Left lung (tissue), 14 donors: ENCODE measurements at places on chromosomes 2 and 18. TPM values are rescaled to one million over a fixed set of nuclear protein-coding genes. Genes with fewer than 3 reads are reported as not detected.

GRCh38 chr2:51410331-51410730, 378.4 kb upstream of the NRXN1 start:
- DNase-seq: no peak
- H3K27ac ChIP-seq: no peak overlapping the region
- no peak overlapping the region for H3K4me3 ChIP-seq

- no peak overlapping the region for H3K4me3 ChIP-seq
- H3K36me3 ChIP-seq: no peaks in the 10 kb centered on the region
- no peaks in the 10 kb centered on the region for H3K4me1 ChIP-seq
These were observed 139.9 kb upstream of the CDH7 start for GRCh38 chr18:65610939-65611338.

GRCh38 chr2:31054842-31055388, 83.3 kb downstream of the GALNT14 start:
- DNase-seq: no peak
- no peaks in the 10 kb centered on the region for H3K36me3 ChIP-seq
- no peaks in the 10 kb centered on the region for H3K4me1 ChIP-seq
- H3K4me3 ChIP-seq: no peak overlapping the region

DNA sequence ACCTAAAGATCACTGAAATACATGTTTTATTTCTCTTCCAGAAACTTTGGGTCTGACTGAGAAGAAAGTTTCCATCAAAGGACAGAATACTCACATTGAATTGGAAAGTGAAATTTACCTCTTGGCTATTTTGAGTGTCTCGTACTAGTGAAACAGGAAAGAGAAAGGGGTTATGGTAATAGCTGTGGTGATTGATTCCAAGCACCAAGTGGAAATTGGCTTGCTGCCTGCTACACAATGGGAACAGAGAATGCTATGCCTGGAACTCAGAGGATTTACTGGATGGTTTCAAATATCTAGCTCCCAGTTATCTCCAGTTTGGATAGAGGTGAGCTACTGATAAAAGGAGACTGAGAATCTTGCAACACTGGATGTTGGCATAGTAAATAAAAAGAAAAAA, 492.8 kb upstream of the FSIP2 start:
- no peak for DNase-seq
- H3K27me3 ChIP-seq: no peaks in the 10 kb centered on the region
- H3K27ac ChIP-seq: no peak overlapping the region
- no peak overlapping the region for H3K4me3 ChIP-seq
- no peaks in the 10 kb centered on the region for H3K36me3 ChIP-seq
- no peaks in the 10 kb centered on the region for H3K4me1 ChIP-seq

DNA sequence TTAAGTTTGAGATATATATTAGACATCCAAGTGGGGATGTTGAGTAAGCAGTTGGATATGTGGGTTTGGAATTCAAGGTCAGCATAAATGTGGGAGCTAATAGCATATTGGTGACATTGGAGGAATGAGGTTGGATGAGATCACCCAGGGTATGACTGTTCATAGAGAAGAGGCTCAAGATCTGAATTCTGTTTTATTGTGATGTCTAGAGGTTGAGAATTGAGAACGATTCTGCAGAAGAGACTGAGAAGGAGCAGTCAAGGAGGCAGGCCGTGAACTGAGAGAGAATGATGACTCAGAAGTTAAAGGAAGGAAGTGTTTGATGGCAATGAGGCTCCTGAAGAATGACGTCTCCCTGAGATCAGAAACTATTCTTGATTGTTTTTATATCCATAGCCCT, 5.9 kb downstream of the SERPINB11 start:
- no peaks in the 10 kb centered on the region for H3K4me1 ChIP-seq
- no peaks in the 10 kb centered on the region for H3K27me3 ChIP-seq
- H3K4me3 ChIP-seq: no peak overlapping the region
- no peaks in the 10 kb centered on the region for H3K36me3 ChIP-seq
- no peak overlapping the region for H3K27ac ChIP-seq
- DNase-seq: no peak

Gene CD28
- total RNA-seq: 1.3 TPM

DNA sequence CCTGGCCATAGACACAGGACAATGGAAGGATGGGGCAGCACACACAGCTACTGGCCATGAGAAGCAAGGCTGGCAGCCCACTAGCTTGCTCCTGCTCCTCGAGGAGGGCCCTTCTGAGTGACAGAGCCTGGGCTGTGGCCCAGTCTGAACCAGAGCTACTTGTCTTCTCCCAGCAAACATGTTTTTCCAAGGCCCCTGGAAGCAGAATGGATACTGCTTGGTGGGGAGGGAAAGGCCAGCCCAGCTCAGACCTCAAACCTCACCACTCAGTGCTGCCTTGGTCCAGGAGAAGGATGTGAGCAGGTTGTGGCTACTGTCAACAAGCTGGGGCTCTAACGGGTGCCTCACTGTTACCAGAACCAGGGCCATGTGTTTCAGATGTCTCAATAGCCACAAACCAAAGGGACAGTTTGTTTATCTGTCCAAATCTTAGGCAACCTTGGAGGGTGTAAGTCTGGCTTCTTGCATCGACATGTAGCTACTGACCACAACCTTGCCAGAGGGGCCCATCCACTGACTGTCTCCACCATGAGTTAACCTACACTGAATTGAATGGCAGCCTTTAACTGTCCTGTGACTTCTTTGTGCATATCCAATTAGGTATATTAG, 98.6 kb downstream of the TGFA start:
- no peak overlapping the region for H3K27ac ChIP-seq
- DNase-seq: no peak
- H3K4me1 ChIP-seq: no peaks in the 10 kb centered on the region
- no peaks in the 10 kb centered on the region for H3K27me3 ChIP-seq

Gene SCN7A
- total RNA-seq: 24.6 TPM

- H3K36me3 ChIP-seq: no peaks in the 10 kb centered on the region
- H3K27me3 ChIP-seq: no peaks in the 10 kb centered on the region
- H3K4me3 ChIP-seq: no peak overlapping the region
- no peak overlapping the region for H3K27ac ChIP-seq
These were observed 26.9 kb upstream of the YWHAQ start for GRCh38 chr2:9657731-9658130.

Gene SIX3
- total RNA-seq: not detected

- H3K27me3 ChIP-seq: no peaks in the 10 kb centered on the region
- no peak for DNase-seq
- H3K4me3 ChIP-seq: no peak overlapping the region
- H3K36me3 ChIP-seq: no peaks in the 10 kb centered on the region
These were observed 127.8 kb downstream of the CCBE1 start for GRCh38 chr18:59569390-59569791.

DNA sequence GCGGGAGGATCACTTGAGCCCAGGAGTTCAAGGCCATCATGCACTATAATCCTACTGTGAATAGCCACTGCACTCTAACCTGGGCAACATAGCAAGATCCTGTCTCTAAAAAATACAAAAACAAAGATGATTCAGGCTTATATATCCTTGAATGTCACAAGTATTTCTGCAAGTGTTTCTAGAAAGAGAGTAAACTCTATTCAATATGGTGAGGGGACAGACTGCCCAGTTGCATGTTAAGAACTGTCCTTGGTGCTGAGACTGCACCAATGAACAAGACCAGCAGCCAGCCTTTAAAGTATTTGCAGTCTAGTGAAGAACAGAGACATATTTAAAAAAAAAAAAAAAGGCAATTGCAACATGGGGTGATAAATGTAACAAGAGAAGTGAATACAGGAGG, 16.4 kb downstream of the MAP3K19 start:
- H3K36me3 ChIP-seq: no peaks in the 10 kb centered on the region
- peak; percentile 56 for DNase-seq
- H3K4me3 ChIP-seq: no peak overlapping the region
- H3K27ac ChIP-seq: no peak overlapping the region

Gene EML6
- total RNA-seq: 0.73 TPM

DNA sequence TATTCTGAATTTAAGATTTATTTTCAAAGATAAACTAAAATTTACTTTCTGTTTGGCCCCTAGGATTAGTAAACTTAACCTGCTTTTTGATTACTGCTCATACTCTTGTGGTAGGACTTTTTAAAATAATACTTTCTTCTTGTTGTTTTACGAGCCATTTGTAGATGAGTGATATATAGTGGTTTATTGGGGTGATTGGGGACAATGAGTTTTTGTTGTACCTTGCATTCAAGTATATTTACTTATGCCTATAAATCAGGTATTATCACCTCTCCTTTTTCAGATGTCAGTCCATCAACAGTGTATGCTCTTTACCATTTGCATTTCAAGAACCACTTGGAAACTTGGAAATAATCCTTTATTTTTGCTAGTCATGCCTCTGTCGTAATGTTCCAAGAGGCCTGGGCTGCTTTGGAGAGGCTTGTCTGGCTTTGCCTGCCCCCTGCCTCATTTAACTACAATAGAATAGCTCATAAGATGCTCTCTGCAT, 131.3 kb downstream of the COMMD1 start:
- DNase-seq: no peak
- H3K36me3 ChIP-seq: no peaks in the 10 kb centered on the region
- H3K4me1 ChIP-seq: peaks cover 16% of the 10 kb centered on the region
- H3K4me3 ChIP-seq: no peak overlapping the region

Gene TLX2
- total RNA-seq: not detected

DNA sequence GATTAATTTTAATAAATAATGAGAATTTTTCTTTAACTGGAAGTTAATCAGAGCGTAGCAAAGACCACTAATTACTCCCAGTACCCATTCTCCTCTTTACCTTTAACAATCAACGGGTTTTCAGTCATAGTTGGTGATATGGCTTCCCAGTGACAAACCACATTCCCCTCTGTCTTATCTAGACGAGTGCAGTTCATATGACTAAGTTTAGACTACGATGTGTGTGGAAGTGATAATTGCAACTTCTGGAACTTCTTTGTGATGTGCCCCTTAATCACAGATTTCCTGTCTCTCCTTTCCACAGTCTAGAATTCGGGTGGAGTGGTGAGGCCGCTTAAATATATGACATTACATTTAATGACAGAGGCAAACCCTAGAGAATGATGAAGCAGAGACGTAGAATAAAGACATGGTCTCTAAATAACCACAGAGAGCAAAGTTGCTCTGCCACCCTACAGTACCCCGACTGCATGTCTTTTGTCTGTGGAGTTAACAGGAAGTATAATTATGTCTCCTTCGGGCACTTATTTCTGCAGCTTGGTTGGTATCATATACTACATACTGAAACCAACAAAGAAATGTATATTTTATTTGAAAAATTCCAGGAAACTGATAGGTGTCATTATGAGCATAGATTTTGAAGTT, 693.3 kb upstream of the CDH7 start:
- H3K4me1 ChIP-seq: no peaks in the 10 kb centered on the region
- no peaks in the 10 kb centered on the region for H3K36me3 ChIP-seq
- no peak overlapping the region for H3K4me3 ChIP-seq
- no peak overlapping the region for H3K27ac ChIP-seq

DNA sequence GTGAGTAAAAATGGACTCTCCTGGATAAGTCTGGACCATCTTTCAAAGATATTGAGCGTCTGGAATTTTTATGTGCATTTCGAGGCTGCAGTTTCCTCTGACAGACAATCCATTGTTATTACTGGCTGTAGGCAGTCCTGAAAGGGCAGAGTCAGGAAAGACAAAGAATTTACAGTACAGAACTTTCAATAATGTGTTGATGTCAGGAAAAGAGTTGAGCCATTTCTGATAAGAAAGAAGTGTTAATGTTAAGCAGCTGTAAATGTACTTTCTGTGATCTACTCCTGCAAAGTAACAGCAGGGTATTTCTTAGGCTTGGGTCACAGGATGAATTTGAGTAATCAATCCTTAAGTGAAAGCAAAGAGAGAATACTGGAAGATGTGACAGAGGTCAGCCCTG, 29.8 kb downstream of the TSPYL6 start:
- H3K27ac ChIP-seq: no peak overlapping the region
- no peak overlapping the region for H3K4me3 ChIP-seq
- no peaks in the 10 kb centered on the region for H3K36me3 ChIP-seq
- no peaks in the 10 kb centered on the region for H3K4me1 ChIP-seq
- no peaks in the 10 kb centered on the region for H3K27me3 ChIP-seq

DNA sequence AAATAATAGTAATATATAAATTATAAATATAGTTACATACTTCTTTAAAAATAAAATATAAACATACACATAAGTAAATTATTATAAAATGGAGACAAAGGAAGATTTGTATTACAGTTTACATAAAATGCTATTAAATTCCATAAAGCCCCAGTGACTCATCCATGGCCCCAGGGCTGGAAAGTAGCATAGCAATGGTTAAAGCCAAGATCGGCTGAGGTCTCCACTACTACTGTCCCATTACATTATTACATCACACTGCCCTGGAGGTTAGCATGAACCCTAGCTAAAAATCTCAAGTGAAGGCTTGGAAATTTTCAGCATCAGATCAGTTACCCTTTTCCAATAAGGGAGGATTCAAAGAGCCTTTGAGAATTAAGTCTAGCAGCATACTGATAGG, 936.2 kb downstream of the DSC3 start:
- no peak overlapping the region for H3K4me3 ChIP-seq
- no peak for DNase-seq
- H3K27ac ChIP-seq: no peak overlapping the region
- no peaks in the 10 kb centered on the region for H3K4me1 ChIP-seq
- H3K36me3 ChIP-seq: no peaks in the 10 kb centered on the region

Gene LOXL3
- 10.8 TPM for total RNA-seq

GRCh38 chr2:139055202-139055601, 275.0 kb upstream of the NXPH2 start:
- H3K27me3 ChIP-seq: no peaks in the 10 kb centered on the region
- H3K36me3 ChIP-seq: no peaks in the 10 kb centered on the region
- H3K4me3 ChIP-seq: no peak overlapping the region
- no peak for DNase-seq

- no peaks in the 10 kb centered on the region for H3K27me3 ChIP-seq
- peaks cover 5% of the 10 kb centered on the region for H3K4me1 ChIP-seq
- H3K36me3 ChIP-seq: no peaks in the 10 kb centered on the region
- H3K27ac ChIP-seq: no peak overlapping the region
These were observed 17.0 kb downstream of the TMEM177 start for GRCh38 chr2:119696005-119696404.

DNA sequence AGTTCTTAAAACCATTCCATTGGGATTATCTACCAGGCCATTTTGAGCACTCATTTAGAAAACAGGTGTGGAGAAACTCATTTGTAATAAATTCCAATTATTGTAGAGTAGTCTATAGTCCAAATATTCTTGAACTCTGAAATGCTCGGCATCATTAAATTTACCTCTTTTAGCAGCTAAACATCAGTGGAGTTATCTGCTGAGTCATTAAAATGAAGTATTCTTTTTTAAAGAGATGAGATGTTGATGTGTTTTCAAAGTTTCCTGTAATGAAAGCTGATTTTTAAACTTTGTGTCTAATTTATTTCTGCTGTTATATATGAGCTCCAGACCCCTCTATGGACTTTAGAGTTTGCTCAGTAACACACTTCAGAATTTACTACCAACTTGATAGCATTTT, 1635.2 kb downstream of the SUCLG1 start:
- H3K27me3 ChIP-seq: no peaks in the 10 kb centered on the region
- H3K4me1 ChIP-seq: no peaks in the 10 kb centered on the region
- H3K4me3 ChIP-seq: no peak overlapping the region
- no peak for DNase-seq

DNA sequence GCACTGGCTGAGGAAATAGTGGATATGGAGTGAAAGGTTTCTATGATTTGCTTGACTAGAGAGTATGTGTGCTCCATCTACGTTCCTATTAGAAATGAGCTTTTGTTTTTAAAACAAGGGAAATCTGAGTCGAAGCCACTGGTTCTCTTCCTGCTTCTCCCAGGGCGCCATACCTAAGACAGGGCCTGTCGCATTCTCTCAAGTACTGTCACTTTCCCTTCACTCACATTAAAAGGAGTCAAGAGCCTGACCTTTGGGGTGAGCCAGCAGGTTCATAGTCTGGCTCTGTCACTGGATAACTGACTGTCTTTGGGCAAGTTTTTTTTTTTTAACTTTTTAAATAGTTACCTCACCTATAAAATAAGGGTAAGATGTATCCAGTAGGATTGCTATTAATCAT, 121.0 kb downstream of the MAP3K20 start:
- no peak for DNase-seq
- no peak overlapping the region for H3K4me3 ChIP-seq
- H3K27me3 ChIP-seq: no peaks in the 10 kb centered on the region
- H3K36me3 ChIP-seq: peaks cover 14% of the 10 kb centered on the region
